Thyroid gland (tissue), 4 donors: ENCODE measurements at places on chromosomes 16 and 17.
A peak's percentile ranks its signal among the peaks of the same experiment; 100 is the strongest.

DNA sequence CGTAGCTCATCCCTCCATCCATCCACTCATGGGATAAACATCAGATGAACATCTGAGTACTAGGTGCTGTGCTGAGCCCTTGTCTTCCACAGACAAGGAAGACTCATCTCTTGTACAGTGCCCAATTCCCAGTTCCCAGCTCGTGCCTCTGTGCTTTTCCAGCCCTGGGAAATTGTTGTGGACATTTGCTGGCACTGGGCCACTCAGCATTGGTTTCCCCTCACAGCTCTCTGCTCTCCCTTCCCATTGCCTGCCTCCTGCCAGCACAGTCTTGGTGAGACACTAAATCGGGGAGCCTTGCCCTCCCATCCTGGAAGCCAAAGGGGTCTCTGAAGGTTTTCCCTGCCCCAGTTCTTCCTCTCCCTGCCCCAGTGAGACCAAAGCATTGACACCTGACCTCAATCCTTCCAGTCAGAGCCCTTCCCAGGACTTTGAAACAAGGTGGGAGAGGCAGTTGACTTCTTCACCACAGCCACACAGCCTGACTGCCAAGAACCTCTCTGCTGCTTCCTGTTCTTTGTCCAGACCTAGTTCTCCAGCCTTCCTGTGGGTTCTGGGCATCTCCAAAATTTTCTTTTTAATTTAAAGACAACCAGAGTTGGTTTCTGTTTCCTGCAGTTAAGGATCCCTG is 50.2 kb downstream of the WSB1 start:
- DNase-seq, result no peak
- no peaks in the 10 kb centered on the region for H3K27me3 ChIP-seq
- no peaks in the 10 kb centered on the region for H3K36me3 ChIP-seq
- no peaks in the 10 kb centered on the region for H3K4me1 ChIP-seq
- H3K4me3 ChIP-seq, result no peak overlapping the region

DNA sequence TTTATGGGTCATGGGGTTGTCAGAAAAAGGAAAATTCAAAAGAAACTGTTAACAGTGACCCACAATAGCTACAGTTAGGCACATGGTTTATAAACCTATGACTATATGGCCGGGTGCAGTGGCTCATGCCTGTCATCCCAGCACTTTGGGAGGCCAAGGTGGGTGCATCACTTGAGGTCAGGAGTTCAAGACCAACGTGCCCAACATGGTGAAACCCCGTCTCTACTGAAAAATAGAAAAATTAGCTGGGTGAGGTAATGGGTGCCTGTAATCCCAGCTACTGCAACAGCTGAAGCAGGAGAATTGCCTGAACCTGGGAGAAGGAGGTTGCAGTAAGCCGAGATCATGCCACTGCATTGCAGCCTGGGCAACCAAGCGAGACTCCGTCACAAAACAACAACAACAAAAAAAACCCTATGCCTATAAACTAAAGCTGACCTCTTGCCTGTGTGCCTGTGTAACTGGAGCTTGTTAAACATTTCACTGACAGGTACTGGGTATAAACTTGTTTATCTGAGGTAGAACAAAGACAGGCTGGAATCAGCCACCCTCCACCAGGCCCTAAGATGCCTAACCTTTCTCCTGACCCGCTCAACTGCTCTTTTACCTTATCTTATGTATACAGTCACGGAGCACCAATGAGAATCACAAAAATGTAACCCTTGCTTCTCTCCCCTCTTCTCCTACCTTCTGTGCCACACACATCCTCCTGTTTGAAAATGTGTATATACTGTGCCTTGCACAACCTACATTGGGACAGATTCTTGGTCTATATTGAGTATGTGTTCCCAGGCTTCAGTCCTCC is 62.9 kb upstream of the ATF7IP2 start:
- H3K4me3 ChIP-seq, result no peak overlapping the region
- H3K36me3 ChIP-seq, result no peaks in the 10 kb centered on the region
- no peak for DNase-seq
- H3K27me3 ChIP-seq, result no peaks in the 10 kb centered on the region
- no peaks in the 10 kb centered on the region for H3K4me1 ChIP-seq

GRCh38 chr16:78142788-78143187 is 43.3 kb downstream of the WWOX start:
- no peak for DNase-seq
- peaks cover 19% of the 10 kb centered on the region for H3K4me1 ChIP-seq
- no peak overlapping the region for H3K4me3 ChIP-seq
- H3K27me3 ChIP-seq, result no peaks in the 10 kb centered on the region

- no peaks in the 10 kb centered on the region for H3K27me3 ChIP-seq
- no peak for DNase-seq
- no peaks in the 10 kb centered on the region for H3K36me3 ChIP-seq
- no peaks in the 10 kb centered on the region for H3K4me1 ChIP-seq
Observed at GRCh38 chr17:12896180-12896785, 107.0 kb downstream of the ARHGAP44 start.

GRCh38 chr16:56616608-56617211 is 8.3 kb downstream of the MT2A start:
- peaks cover 11% of the 10 kb centered on the region for H3K4me1 ChIP-seq
- peak overlapping the region; percentile 16 for H3K4me3 ChIP-seq
- peak overlapping the region; percentile 46 for H3K27ac ChIP-seq

DNA sequence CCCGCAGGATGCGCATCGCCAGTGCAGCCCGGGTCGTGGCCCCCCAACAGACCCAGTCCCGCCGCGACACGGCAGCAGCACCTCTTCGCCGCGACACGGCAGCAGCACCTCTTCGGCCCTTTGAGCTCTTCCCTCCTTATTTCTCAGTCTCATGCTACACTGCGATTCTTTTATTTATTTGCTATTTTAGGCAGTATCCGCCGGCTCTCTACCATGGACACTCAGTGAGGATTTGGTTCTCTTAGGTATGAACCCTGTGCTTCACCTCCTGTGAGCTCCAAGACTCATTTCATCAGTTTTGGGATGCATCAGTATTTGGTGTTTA is 8.3 kb upstream of the MAP2K3 start:
- no peaks in the 10 kb centered on the region for H3K36me3 ChIP-seq
- DNase-seq, result no peak
- no peak overlapping the region for H3K4me3 ChIP-seq
- peak overlapping the region; percentile 83 for H3K27ac ChIP-seq

DNA sequence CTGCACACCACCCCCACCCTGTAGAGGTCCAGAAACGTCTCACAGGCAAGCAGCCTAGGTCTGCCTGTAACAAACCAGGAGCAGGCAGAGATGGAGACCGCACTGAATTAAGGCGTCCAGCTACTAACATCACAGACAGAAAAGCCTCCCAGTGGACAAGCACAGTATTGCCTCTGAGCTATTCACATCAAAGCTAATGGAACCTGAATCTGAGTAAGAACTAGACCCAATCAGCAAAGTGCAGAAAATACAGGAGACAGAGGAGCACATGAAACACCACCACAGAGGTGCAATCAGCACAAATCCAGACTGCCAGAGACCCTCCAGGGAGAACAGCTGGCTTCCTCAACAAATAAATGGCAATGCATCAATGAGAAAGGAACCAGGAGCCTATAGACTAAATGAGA is 22.2 kb upstream of the PEMT start:
- no peaks in the 10 kb centered on the region for H3K27me3 ChIP-seq
- peaks cover 19% of the 10 kb centered on the region for H3K4me1 ChIP-seq
- DNase-seq, result peak; percentile 65
- H3K27ac ChIP-seq, result no peak overlapping the region
- no peaks in the 10 kb centered on the region for H3K36me3 ChIP-seq

GRCh38 chr16:85708338-85708737 is 19.6 kb upstream of the GINS2 start:
- no peaks in the 10 kb centered on the region for H3K27me3 ChIP-seq
- no peak overlapping the region for H3K27ac ChIP-seq
- no peaks in the 10 kb centered on the region for H3K4me1 ChIP-seq
- no peak for DNase-seq
- H3K4me3 ChIP-seq, result no peak overlapping the region

GRCh38 chr17:34248511-34249024 is 6.5 kb upstream of the CCL2 start:
- H3K4me1 ChIP-seq, result peaks cover 44% of the 10 kb centered on the region
- no peak overlapping the region for H3K27ac ChIP-seq
- no peak overlapping the region for H3K4me3 ChIP-seq
- no peaks in the 10 kb centered on the region for H3K27me3 ChIP-seq
- no peak for DNase-seq

- H3K27me3 ChIP-seq, result no peaks in the 10 kb centered on the region
- H3K4me3 ChIP-seq, result no peak overlapping the region
- H3K4me1 ChIP-seq, result no peaks in the 10 kb centered on the region
- no peaks in the 10 kb centered on the region for H3K36me3 ChIP-seq
Observed at GRCh38 chr17:63494300-63494928, 17.6 kb downstream of the ACE start.

- no peaks in the 10 kb centered on the region for H3K4me1 ChIP-seq
- no peak for DNase-seq
- no peak overlapping the region for H3K4me3 ChIP-seq
- H3K36me3 ChIP-seq, result no peaks in the 10 kb centered on the region
Observed at GRCh38 chr16:78275420-78275819, 176.0 kb downstream of the WWOX start.

DNA sequence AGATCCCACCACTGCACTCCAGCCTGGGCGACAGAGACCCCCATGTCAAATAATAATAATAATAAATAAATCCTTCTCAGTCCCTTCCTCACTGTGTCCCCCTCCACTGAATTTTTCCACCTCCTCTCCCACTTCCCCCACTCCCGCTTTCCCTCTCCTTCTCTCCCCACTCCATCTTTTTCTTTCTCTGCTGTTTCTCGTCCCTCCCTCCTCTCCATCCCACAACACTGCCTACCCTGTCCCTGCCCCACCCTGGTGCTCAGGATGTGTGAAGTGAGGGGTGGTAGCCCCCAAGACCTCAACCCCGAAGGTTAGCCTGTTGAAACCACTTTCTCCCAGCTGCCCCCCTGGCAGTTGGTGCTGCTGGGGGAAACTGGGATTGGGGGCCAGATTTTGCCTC is 34.4 kb upstream of the STH start:
- no peaks in the 10 kb centered on the region for H3K36me3 ChIP-seq
- DNase-seq, result no peak

GRCh38 chr16:21618281-21618680 is 18.9 kb downstream of the METTL9 start:
- H3K4me1 ChIP-seq, result no peaks in the 10 kb centered on the region
- no peak for DNase-seq
- H3K27me3 ChIP-seq, result no peaks in the 10 kb centered on the region
- no peak overlapping the region for H3K4me3 ChIP-seq
